Stimulated activated naive B cell treated with anti-CD40 and anti-IgM and Interleukin-4, amounts not matched to agents 10 μg/mL and 1 μg/mL and 100 μg/mL, for 72 hours (primary cell): ENCODE measurements at places on chromosomes 5 and 9.

DNA sequence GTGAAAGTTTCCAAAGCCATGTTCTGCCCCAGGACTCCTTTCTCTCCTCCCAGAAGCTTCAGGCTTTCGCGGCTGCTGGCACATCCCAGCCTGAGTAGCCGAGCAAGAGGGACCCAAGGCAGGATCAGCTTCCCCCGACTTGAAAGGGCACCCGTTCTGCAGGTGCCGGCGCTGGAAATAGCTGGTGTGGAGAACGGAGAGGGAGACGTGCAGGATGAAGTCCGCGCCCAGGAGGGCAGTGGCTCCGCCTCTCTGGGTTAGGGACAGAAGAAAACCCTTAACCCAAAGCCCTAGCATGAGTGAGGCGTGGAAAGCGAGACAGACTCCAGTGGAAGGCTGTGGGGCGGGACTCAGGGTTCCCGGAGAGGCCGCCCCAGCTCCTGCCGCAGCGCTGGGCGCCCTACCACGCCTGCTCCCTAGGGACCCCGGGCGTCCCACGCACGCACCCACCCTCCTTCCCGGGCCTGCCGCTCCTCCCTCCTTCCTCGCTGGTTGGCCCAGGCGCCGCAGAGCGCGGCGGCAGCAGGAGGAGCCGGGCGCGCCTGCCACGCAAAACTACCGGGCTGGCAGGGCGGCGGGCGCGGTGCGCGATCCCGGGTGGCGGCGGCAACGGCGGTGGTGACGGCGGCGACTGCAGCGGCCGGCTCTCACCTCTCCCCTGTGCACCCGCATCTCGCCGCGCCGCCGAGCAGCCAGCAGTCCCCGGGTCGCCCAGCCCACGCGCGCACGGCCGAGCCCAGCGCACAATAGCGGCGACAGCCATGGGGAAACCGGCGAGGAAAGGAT, at the start of gene SLC1A1:
Gene SLC1A1, plus strand, starts transcription at position 550 of the 786 bp plus-strand sequence. Its CDS starts 212 bp downstream, at position 762.
- no peaks in the 10 kb centered on the region for H3K36me3 ChIP-seq
- H3K27ac ChIP-seq: no peak within 1 kb of the TSS
- peaks cover 8% of the 10 kb centered on the region for H3K4me1 ChIP-seq
- peaks cover 57% of the 10 kb centered on the region for H3K27me3 ChIP-seq
- peak; percentile 12 for DNase-seq
- peak within 1 kb of the TSS; percentile 72 for H3K4me3 ChIP-seq

- no peak within 1 kb of the TSS for H3K4me3 ChIP-seq
- H3K27me3 ChIP-seq: peaks cover 87% of the 10 kb centered on the region
- no peaks in the 10 kb centered on the region for H3K36me3 ChIP-seq
Measured at GRCh38 chr9:133609311-133610098, at the start of gene FAM163B. Gene FAM163B, minus strand, starts transcription at chr9:133609389. Its CDS starts 29,166 bp downstream, at chr9:133580223.

DNA sequence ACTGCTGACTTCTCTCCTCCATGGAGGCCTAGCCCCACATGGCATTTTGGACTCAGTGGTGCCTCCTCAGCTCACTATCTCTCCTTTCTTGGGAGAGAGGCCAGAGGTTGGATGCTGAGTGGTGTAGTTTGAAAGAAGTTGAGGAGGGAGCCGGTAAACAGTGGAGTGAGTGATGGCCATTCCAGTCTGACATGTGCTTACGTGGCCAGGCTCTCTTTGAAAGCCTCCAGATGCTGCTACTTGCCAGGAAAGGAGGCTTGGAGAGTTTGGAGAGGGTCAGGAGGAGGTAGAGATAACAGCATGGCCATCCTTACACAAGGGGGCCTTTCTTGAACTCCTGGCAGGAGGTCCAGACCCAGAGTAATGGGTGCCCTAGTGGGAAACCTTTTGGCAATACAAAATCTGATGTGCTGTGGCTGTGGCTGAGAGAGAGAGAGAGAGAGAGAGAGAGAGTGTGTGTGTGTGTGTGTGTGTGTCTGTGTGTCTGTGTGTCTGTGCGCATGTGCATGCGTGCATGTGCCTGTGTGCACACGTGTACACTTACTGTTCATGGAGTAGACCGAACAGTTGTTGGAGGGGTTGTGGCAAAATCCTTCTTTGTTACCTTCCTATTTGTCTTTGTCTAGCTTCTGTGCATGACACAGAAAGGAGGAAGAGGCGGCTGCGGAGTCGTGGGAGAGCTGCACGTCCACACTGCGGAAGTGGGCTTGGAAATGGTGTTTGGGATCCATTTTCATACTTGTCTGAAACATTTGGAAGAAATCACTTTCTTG, 37.8 kb downstream of the RALGPS1 start:
- H3K36me3 ChIP-seq: peaks cover 1% of the 10 kb centered on the region
- no peak overlapping the region for H3K27ac ChIP-seq

- H3K36me3 ChIP-seq: no peaks in the 10 kb centered on the region
- H3K27me3 ChIP-seq: no peaks in the 10 kb centered on the region
- DNase-seq: no peak
- no peak overlapping the region for H3K4me3 ChIP-seq
- no peak overlapping the region for H3K27ac ChIP-seq
- no peaks in the 10 kb centered on the region for H3K4me1 ChIP-seq
Measured at GRCh38 chr5:43996221-43996620, 393.0 kb downstream of the FGF10 start.

GRCh38 chr9:137580209-137580953, 1.7 kb upstream of the DPH7 start:
- H3K27ac ChIP-seq: no peak overlapping the region
- H3K4me1 ChIP-seq: peaks cover 42% of the 10 kb centered on the region
- peaks cover 27% of the 10 kb centered on the region for H3K36me3 ChIP-seq
- no peak overlapping the region for H3K4me3 ChIP-seq
- H3K27me3 ChIP-seq: no peaks in the 10 kb centered on the region

DNA sequence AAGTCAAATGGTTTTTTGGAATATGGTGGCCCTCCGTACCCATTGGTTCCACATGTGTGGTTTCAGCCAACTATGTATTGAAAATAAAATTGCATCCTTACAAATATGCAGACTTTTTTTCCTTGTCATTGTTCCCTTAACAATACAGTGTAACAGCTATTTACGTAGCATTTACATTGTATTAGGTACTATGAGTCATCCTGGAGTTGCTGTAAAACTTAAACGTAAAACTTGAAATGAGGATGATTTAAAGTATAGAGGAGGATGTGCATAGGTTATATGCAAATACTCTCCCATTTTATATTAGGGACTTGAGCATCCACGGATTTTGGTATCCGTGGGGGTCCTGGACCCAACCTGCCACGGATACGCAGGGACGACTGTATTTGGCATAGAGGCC, 16.3 kb downstream of the SDHA start:
- no peak overlapping the region for H3K27ac ChIP-seq
- H3K4me3 ChIP-seq: no peak overlapping the region
- peaks cover 49% of the 10 kb centered on the region for H3K36me3 ChIP-seq
- no peaks in the 10 kb centered on the region for H3K27me3 ChIP-seq
